Hypothalamus (tissue), 51 donors: ENCODE measurements at places on chromosomes 4 and X.

GRCh38 chr4:146256328-146256727, 42.0 kb downstream of the REELD1 start:
- DNase-seq: no peak

DNA sequence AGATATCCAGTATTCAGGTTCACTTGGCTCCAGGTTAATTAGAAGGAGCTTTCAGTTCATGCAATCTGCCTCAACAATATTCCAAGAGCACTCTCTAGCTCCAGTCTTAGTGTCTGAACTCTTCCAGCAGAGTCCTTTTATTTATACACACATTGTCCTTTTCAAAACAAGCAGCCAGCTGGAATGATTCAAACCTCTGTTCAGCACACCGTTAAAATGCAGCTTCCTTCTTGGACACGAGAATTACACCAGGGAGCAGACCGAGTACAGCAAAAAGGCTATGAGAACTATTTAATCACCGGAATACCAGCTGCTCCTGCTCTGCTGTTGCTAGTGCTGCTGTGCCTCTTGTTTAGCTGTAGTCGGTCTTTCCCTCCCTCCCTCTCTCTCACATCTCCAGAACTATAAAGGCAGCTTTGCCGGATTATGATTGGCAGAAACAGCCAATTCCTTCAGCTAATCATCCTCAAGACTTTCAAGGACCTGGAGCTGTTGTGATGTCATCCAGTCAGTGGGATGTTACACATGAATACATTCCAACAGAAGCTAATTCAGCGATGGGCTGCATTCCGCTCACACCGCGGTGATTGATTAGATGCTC, at the start of gene NDST4:
NDST4 (minus strand) TSS at position 115 of the 601 bp plus-strand sequence. CDS start 36,584 bp downstream, outside the sequence.
- no peak for DNase-seq

DNA sequence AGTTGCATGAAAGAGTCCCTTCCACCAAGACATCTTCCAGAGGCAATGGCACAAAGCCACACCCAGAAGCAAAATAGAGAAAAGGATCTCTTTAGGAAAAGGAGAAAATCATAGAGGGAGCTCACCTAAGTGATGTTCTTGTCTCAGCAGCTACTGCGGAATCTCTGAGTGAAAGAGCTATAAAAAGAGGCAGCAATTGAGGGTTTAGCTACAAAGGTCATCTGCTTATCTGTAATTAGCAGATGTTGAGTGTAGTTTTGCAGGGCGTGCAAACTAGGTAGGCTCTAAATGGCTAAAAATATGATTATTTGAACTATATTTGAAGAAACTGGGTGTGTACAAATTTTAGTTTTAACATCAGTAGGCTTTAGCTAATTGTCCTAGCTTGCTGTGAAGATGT, 276.0 kb downstream of the HS3ST1 start:
- no peak for DNase-seq

DNA sequence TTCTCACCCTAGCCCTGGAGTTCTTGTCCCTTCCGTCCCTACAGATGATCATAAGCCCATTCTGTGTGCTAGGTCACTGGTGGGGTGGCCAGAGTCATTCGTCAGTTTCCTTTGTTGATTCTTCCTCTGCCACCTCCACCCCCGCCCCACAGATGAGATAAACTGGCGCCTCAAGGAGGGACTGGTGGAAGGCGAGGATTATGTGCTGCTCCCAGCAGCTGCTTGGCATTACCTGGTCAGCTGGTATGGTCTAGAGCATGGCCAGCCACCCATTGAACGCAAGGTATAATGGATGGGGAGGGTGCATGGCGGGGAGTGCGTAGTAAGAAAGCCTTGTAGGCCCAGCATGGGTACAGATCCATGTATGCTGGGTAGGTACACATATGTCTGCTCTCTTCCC, 6.4 kb downstream of the USP11 start:
- no peak for DNase-seq

DNA sequence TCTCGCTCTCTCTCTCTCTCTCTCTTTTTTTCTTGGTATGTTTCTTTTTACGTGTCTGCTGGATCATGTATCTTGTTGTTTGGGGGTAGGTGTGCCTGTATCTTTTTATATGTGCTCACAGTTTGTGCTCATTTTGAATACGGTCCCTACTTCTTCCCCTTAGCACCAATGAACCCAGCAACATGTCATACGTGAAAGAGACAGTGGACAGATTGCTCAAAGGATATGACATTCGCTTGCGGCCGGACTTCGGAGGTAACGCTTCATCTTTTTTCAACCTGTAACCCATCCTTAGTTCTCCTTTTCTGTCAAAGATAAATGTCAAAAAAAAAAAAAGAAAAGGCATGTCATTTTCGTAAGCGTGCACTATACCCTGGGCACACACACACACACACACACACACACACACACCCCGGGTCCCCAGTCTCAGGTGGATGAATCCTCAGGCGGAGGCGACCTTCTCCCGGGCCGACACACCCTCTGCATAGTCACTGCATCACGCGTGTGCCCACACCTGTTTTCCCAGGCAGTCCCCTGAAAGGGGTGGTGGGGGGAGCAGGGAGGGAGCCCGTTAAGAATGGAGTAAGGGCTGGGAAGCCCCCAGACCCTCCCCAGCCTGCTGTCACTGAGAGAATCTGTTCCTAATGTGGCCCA, 511 bp downstream of the GABRB1 start:
- DNase-seq: no peak

DNA sequence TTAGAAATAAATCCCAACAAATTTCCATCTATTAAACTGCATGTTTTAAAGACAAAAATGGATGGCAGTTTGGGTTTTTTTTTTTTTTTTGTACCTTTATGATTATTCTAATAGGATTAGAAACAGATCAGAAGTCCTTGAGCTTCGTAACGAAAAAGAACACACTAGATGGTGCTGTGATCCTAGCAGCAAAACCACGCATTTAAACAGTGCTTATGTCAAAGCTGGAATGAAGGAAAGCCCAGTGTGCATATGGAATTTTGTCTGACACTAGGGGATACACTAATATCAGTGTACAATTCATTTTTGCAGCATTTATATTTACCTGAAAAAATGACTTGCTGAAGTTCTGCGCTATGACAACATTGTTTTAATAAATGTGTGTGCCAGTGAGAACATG, 229.1 kb downstream of the VEGFC start:
- no peak for DNase-seq

DNA sequence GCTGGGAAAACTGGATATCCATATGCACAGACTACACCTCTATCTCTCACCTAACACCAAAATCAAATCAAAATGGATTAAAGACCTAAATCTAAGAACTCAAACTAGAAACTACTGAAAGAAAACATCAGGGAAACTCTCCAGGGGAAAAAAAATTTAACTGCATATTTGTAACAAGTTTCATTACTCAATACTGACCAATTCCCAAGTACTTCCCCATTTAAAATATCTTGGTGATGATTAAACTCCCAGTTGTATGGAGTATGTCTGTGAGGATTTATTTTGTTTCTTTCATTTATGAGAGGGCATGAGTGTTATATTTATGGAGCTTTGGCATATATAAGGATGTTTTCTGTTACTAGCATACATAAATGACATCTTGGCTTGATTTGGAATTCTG, 112.3 kb upstream of the IL15 start:
- DNase-seq: no peak

- DNase-seq: no peak
These were observed 12.4 kb upstream of the ZCCHC13 start for GRCh38 chrX:74291577-74291963.

- no peak for DNase-seq
These were observed 515.3 kb upstream of the ARX start for GRCh38 chrX:25531096-25531495.

DNA sequence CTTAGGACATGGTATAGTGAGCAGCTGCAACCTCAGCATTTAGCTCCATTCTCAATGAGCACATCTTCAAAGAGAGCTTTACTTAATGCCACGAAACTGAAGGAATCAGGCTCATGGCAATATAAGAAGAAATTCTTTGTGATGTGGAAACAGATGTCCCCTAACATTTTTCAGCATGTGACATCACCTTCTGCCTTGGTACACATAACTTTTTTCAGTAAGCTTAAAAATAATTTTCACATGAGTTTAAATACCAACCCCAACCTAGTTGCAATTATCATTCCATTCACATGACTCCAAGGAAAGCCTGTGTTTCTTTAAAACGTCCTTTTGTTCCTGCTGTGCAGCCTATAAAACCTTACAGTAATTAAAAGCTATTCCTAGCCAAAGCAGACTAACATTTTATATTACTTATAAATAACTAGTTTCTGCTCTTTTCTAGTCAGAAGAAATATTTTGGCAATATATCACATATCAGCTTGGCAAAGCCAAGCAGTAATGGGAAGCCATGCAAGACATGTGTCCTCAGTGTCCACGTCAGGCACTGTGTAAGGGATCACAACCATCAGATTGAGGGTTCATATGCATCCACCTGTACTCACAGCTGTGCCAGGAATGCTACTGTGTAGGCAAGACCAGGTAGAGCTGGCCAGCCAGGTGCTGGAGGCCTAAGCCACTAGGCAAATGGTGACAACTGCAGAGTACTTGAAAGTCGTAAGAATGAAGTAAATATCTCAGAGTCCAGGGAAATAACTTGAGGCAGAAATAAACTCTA, 466.6 kb downstream of the INPP4B start:
- no peak for DNase-seq

- no peak for DNase-seq
These were observed 10.6 kb upstream of the AMOT start for GRCh38 chrX:112851161-112851779.

DNA sequence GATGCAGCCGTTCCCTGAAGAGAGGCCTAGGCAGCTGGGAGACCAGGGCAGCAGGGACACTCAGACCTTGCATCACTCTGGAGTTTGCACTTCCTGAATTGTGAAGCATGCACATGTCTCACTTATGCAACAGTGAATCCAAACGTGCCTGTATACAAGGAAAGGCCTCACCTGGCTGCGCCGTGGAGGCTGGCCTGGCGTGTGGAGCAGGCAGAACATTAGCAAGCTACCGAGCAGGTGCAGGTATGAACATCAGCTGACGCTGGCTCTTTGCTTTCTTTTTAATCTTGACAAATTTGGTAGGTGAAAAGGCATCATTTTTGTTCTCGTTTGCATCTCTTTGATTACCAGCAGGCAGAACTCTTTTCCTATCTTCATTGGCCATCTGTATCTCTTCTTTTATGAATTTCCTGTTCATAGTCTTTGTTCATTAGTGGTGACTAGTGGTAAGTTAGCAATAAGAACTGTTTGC, 37.1 kb upstream of the IRAK1 start:
- no peak for DNase-seq

GRCh38 chrX:153970357-153971123, 1.1 kb downstream of the HCFC1 start:
- DNase-seq: peak; percentile 55

GRCh38 chr4:147580396-147580795, 36.8 kb upstream of the TMEM184C start:
- DNase-seq: no peak

- DNase-seq: no peak
These were observed 111.3 kb downstream of the AFF1 start for GRCh38 chr4:87046121-87046551.

GRCh38 chrX:124594017-124594651, 247.8 kb downstream of the SH2D1A start:
- DNase-seq: no peak

DNA sequence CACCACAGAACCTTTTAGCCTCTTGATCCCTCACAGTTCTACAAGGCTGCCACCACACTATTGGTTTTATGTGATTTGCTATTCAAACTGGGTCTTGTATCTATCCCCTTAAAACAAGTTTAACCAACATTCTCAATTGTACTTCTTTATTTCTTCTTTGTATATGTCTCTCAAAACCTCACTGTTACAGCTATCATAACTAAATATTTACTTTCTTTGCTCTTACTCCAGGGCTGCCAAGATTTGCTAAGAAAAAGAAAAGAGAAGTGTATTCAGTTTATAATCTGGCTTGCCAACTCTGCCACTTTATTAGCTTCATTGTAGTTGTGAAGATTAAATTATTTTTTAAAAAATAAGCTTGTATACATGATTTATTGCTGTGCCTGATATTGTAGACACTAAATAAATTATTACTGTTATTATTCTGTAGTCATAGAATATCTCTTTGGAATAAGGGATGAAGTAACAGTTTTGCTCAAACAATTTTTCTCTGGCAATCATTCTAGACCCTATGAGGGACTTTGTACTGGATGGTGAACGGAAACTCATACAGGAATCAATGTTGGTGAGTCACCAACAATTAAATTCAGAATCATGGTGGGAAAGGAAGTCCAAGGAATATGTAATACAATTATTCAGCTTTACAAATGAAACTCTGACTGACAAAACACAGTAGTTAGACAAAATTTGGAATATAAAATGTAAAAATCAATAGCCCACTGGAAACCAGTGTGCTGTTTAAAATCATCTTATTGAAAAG, 127.1 kb upstream of the DCAF8L1 start:
- DNase-seq: no peak

DNA sequence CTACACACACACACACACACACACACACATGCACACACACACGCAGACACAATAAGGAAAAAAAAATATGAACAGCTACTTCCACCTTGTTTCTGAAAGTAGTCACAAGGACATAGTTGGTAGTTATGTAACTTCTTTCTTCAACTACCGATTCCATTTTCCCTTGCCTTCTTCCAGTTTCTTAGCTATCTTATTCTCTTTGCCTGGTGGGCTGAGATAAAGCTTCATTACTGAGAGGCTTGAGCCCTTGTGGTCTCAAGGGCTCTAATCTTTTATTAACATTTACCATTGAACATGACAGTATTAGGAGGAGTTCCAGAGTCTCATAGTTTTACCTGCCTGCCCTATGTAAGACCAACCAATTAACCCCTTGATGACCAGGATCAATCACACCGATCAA, 8.9 kb upstream of the SMIM10 start:
- no peak for DNase-seq

- no peak for DNase-seq
These were observed 134.6 kb upstream of the BOD1L1 start for GRCh38 chr4:13762130-13762529.

DNA sequence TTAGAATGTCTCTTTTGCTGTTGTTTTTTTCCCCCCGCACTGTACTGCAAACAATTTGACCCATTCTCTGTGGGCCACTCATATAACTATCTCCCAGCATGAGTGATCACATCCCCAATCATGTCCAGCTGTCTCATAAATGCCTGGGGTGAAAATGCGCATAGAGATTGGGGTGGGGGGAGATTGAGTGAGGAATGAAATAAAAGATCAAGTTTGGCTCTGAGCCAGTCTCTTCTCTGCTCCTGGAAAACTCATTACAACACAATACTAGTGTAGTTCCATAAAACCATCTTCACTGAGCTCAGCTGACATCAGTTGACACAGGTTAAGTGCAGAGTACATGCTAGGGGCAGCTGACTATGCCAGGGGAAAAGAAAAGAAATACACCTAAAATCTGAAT, 96.9 kb downstream of the EGF start:
- no peak for DNase-seq

DNA sequence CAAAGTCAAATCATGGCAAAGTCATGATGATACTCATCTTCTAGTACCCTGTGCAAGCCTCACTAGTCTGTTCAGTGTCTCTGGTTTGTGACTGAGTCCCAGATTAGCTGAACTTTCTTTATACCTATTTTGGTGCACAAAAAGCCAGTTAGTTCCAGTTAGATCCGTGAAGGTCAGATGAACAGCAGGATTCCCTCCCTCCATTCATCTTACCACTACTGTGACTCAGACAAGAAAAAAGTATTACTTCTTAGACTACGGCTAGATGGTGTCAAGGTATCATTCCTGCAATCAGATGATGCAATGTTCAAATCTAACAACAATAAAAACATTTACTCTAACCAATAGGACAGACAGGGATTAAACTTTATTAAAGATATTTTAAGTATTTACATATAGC, 30.4 kb downstream of the ARHGEF6 start:
- no peak for DNase-seq

- DNase-seq: no peak
These were observed 110.8 kb upstream of the TEX13A start for GRCh38 chrX:105331244-105331643.
